A549 treated with AZD2906 at 1 μM for 4 hours (cell line): ENCODE measurements at places on chromosomes 11 and 22. TPM values are rescaled to one million over a fixed set of nuclear protein-coding genes. Genes with fewer than 3 reads are reported as not detected.

PKDREJ gene
- total RNA-seq, result not detected in 5 replicates

TRIM51 gene
- total RNA-seq, result not detected in 5 replicates

CNTN5 gene
- not detected in 5 replicates for total RNA-seq

MED15 gene
- total RNA-seq, result 59.5 to 68.9 TPM (median 64.5 TPM) in 5 replicates

ZP1 gene
- total RNA-seq, result 0.09 to 0.69 TPM (median 0.13 TPM) in 5 replicates

KCTD14 gene
- total RNA-seq, result 1.2 to 2.0 TPM (median 1.4 TPM) in 5 replicates

MRGPRE gene
- 0.07 to 0.28 TPM (median 0.08 TPM) in 5 replicates for total RNA-seq

OR52E8 gene
- total RNA-seq, result not detected in 5 replicates

PGA5 gene
- 0.08 TPM in 1 of 5 replicates, not detected in the others for total RNA-seq

GSTT2B gene
- 0.15 to 0.48 TPM (median 0.34 TPM) in 5 replicates for total RNA-seq
